ENCODE measurements at places on chromosomes 5 and 9. TPM values are rescaled to one million over a fixed set of nuclear protein-coding genes. Genes with fewer than 3 reads are reported as not detected.

ARL14EPL gene
- total RNA-seq = not detected

DNA sequence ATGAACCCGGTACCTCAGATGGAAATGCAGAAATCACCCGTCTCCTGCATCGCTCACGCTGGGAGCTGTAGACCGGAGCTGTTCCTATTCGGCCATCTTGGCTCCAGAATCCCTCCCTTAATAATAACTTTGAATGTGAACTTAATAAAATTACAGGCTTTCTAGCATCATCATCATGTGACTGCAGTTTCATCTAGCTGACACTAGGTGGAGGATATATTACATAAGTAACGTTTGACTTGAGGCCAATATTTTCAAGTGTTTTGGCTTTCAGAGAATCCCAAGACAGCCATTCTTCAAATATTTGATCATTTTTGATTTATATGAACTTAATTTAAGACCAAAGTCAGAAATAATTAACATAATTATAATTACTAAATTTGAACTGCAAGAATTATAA, 474.9 kb upstream of the CDH10 start:
- no peaks in the 10 kb centered on the region for H3K27me3 ChIP-seq
- no peak overlapping the region for H3K4me3 ChIP-seq
- no peaks in the 10 kb centered on the region for H3K4me1 ChIP-seq
- no peaks in the 10 kb centered on the region for H3K36me3 ChIP-seq

CCIN gene
- total RNA-seq = not detected

STC2 gene
- total RNA-seq = 334 TPM

- DNase-seq = no peak
- no peaks in the 10 kb centered on the region for H3K27me3 ChIP-seq
- H3K4me3 ChIP-seq = no peak overlapping the region
Observed at GRCh38 chr9:78745331-78745730, 448.4 kb downstream of the PSAT1 start.

Data from osteocyte (in vitro differentiated cells).